ENCODE measurements at places on chromosomes 2 and 18. TPM values are rescaled to one million over a fixed set of nuclear protein-coding genes. Genes with fewer than 3 reads are reported as not detected.

GRCh38 chr2:201108341-201108740 lies 7.6 kb upstream of the CFLAR start:
- DNase-seq, result no peak

GRCh38 chr2:241183221-241183620 lies 5.3 kb upstream of the ANO7 start:
- DNase-seq, result no peak

DNA sequence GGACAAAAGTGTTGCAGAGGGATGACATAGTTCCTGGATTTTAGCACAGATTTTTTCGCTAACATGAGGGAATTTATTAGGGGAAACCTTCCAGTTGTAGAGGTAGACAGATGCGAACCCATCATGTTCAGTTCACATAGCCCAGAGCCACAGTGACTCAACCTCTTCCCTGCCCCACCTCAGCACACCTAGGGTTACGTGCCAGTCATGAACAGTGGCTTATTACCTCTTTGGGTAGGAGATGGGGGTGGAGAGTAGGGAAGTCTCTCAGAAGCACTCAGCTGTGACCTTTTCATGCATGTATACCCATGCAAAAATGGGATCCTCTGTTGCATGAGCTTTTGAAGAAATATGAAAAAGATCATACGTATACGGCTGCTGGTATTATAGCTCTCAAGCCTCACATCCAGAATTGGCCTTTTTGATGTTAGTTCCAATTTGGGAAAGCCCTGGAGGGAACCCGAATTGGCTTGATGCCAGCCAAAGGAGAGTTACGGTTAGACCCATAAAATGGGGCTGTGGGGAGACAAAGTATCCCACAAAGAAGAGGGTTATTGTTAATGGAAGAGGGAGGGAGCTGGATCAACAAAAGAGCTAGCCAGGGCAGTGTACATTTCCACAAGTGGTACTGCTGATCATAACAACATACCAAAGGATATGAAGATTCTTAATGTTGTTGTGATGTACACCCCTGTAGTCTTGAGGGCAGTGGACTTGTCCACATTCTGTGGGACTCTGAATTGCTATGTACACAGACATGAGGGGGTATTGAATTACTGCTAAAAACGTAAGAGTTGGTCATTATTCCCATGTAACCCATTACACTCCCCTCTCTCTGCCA lies 4.9 kb downstream of the TANC1 start:
- DNase-seq, result no peak

DNA sequence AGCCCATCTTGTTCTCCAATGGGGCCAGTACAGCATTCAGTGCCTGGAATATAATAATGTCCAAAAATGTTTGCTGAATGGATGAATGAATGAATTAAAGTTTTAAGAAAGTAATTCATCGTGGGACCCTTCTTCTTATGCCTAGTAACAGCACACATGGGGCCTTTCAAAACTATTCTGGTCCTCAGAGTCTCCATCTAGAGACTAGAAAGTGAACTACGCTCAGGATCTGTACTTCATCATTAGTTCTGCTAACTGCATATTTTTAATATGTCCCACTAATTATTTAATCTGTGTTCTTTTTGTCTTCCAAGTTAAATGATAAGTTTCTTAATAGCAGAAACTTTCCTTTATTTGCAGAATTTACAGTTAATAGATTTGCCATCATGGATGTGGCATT lies 172.5 kb downstream of the SMAD2 start:
- DNase-seq, result no peak

DNA sequence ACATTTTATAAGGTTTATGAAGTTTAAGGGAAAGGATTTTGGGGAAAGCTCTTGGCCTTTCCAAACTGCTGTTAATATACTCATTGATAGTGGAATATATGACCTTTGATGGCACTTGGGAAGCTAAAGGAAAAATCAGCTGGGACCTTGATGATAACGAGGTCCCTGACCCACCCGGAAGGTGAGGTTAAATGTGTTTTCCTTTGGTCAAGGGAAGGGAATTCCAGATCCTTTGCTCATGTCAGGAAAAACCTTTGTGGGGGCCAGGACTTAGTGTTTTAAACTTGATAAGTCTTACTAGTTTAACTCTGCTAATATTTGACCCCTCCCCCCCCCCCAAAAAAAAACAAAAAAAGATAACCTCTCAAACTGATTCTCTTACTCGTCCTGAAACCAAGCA lies 50.7 kb downstream of the CRIM1 start:
- DNase-seq, result no peak

GRCh38 chr2:216139884-216140283 lies 30.7 kb downstream of the XRCC5 start:
- DNase-seq, result peak; percentile 47

GRCh38 chr2:2575870-2576386 lies 244.9 kb upstream of the MYT1L start:
- DNase-seq, result no peak

DNA sequence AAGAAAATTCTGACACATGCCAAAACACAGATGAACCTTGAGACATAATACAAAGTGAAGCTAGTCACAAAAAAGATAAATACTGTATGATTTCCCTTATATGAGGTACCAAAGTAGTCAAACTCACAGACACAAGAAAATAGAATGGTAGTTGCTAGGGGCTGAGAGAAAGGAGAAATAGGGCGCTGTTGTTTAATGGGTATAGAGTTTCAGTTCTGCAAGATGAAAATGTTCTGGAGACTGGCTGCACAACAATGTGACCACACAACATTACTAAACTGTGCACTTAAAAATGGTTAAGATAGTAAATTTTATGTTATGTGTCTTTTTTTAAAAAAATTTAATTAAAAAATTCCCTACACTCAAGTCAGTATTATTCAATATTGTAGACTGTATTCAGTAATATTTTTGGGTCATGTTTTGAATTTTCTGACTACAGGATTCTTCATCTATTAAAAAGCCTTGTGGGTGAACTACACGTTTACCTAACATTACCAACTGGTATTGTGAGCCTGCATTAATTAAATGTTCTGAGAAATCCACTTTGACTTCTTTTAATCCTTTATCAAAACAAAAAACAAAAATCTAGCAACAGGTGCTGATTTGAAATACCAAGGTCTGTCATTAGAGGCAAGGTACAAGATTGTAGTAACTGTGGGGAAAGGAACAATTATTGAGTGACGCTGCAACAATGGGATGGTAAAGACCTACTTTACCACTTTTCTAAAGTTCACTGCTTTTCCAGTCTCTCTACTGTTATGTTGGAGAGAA lies 140.8 kb upstream of the ZFP36L2 start:
- DNase-seq, result no peak

GRCh38 chr2:218517434-218518206 lies 50.5 kb downstream of the USP37 start:
- no peak for DNase-seq

DNA sequence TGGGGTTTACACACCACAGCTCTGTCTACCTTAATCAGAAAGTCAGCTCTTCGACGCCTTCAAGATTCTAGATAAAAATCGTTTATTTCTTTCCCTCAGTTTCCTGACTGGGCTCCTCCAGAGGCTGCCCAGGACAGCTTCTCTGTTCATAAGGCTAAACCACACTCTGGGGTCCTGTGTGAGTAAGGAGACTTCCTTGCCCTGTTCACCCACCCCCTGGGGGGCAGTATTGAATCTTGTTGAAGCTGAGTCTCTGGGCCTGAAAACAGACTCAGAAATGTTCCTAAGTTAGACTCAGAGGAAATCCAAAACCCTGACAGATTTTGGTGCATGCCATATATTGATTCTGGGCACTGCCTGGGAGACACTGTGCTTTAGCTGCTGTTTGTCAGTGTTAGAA lies 43.0 kb downstream of the G6PC2 start:
- no peak for DNase-seq

- no peak for DNase-seq
These were observed 31.3 kb downstream of the DARS1 start for GRCh38 chr2:135954020-135954601.

DNA sequence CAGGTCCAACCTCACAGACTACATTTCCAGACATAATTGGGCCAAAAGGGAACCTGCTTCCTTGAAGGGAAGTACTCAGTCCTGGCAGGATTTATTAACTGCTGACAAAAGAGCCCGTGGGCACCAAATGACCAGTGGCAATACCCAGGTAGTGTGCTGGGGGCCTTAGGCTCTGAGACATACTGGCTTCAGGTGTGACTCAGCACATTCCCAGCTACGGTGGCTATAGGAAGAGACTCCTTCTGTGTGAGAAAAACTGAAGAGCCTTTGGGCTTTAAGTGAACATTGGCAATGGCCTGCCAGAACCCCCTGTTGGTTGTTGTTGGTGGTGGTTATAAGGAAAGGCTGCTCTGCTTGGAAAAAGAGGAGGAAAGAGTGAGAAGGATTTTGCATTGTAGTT lies 401.8 kb downstream of the KCNJ3 start:
- DNase-seq, result peak; percentile 8

- no peak for DNase-seq
These were observed 31.3 kb downstream of the SETBP1 start for GRCh38 chr18:44712025-44712424.

GRCh38 chr2:125424266-125424785 lies 1231.6 kb upstream of the GYPC start:
- no peak for DNase-seq

Gene XIRP2
- not detected for polyA plus RNA-seq

Gene VSNL1
- 9.4 TPM for polyA plus RNA-seq

Gene IL1A
- polyA plus RNA-seq, result 1.1 TPM
